Naive thymus-derived CD4-positive, alpha-beta T cell (primary cell): ENCODE measurements at places on chromosomes 12 and 14. TPM values are rescaled to one million over a fixed set of nuclear protein-coding genes. Genes with fewer than 3 reads are reported as not detected.

Gene PPFIA2
- total RNA-seq, result not detected in 2 replicates

Gene GAS2L3
- total RNA-seq, result 4.9 TPM

Gene CEP83
- total RNA-seq, result 18.6 TPM

Gene EML1
- total RNA-seq, result not detected

Gene RILPL2
- total RNA-seq, result 12.8 TPM
